Fibroblast of mammary gland (primary cell): ENCODE measurements at places on chromosomes 5 and 9.

DNA sequence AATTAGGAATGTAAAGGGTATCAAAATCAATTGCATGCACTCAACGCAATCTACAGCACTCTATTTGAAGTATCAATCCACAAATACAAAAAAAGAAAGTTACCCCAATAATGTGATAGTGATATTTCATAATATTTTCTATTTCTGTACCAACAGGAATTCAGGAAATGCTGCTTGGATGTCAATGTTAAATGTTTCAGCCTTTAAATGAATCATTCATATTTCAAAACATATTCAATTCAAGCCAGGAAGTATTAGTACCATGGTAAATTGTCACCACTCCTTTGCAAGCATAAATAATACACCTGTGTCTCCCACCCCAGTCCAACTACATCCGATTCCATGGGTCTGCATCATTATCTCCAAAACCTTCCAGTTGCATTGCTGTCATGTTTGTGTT lies 1185.5 kb upstream of the CDH18 start:
- DNase-seq: no peak

DNA sequence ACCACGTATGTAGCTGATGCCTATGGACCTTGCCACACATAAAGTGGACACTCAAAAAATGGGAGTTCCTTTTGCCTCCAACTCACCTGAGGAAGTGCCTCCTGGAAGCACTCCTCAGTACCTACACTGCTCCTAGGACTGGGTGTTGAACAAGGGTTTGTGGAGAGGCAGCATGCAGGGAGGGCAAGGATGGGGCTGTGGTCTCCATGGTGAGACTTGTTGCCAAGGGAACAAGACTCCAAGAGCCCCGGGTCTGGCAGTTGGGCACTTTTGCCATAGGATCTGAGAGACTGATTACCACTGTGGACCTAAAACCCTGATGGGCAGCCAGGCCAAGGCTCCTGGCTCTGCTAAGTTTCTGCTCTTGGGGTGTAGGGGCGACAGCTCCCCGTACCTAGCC lies 6.9 kb upstream of the NR5A1 start:
- no peak for DNase-seq

DNA sequence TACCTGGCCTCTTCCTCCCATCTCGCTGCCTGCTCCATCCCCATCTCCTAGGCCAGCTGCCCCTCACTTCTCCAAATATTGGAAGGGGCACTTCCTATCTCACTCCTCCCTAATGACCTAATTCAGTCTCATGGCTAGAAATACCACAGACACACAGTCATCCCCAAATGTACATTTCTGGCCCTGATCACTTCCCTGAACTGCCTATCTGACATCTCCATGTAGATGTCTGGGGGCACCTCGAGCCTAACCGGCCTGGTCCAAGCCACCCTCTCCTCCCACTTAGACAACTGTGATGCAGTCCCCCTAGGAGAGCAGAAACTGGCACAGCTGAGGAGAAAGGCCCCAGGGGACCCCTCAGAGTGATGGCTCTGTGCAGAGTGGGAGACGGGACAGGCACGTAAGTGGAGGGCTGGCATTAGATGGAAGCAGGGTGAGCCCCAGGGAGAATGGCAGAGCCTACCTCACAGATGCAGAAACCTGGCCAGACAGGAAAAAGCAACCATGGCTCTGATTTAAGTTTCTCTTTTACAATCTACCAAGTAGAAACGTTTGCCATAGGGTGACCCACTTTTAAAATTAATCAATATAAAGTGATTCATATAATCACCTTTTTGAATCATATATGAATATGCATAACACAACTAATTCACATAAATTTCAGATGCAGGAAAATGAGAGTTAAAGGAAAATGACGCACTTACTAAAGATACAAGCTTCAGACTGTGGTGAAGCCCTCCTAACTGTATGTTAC lies 22.1 kb downstream of the CAMSAP1 start:
- peak; percentile 39 for DNase-seq

- DNase-seq: peak; percentile 25
These were observed 228.9 kb upstream of the CD180 start for GRCh38 chr5:67425514-67425913.

GRCh38 chr9:90127923-90128322 lies 514.7 kb downstream of the DIRAS2 start:
- DNase-seq: no peak

GRCh38 chr5:176629853-176630680 lies at the start of the genes EIF4E1B and SNCB:
Gene EIF4E1B, plus strand, starts transcription at chr5:176630675. Its CDS starts 12,113 bp downstream, at chr5:176642788.
Gene SNCB, minus strand, starts transcription at chr5:176630534. Its CDS starts 880 bp downstream, at chr5:176629654.
- no peak for DNase-seq

- no peak for DNase-seq
These were observed 4.7 kb downstream of the NTNG2 start for GRCh38 chr9:132166599-132166998.
